ENCODE measurements at places on chromosomes 7 and 10. TPM values are rescaled to one million over a fixed set of nuclear protein-coding genes. Genes with fewer than 3 reads are reported as not detected.

DNA sequence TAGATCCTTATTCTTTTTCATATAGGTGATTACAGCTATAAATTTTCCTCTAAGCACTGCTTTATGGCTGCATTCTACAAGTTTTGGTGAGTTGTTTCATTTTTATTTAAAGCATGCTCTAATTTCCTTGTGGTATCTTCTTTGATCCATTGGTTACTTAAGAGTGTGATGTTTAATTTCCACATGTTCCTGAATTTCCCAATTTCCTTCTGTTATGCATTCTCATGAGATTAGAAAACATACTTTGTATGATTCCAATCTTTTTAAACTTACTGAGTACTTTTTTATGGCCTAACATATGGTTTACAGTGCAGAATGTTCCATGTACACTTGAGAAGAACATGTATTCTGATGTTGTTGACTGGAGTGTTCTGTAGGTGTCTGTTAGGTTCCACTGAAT is 53.4 kb downstream of the MYL10 start:
- DNase-seq: no peak

GRCh38 chr7:132603220-132603833 is 27.1 kb upstream of the PLXNA4 start:
- no peak for DNase-seq

- DNase-seq: no peak
Measured at GRCh38 chr7:157721468-157722136, 384.8 kb downstream of the DNAJB6 start.

DNA sequence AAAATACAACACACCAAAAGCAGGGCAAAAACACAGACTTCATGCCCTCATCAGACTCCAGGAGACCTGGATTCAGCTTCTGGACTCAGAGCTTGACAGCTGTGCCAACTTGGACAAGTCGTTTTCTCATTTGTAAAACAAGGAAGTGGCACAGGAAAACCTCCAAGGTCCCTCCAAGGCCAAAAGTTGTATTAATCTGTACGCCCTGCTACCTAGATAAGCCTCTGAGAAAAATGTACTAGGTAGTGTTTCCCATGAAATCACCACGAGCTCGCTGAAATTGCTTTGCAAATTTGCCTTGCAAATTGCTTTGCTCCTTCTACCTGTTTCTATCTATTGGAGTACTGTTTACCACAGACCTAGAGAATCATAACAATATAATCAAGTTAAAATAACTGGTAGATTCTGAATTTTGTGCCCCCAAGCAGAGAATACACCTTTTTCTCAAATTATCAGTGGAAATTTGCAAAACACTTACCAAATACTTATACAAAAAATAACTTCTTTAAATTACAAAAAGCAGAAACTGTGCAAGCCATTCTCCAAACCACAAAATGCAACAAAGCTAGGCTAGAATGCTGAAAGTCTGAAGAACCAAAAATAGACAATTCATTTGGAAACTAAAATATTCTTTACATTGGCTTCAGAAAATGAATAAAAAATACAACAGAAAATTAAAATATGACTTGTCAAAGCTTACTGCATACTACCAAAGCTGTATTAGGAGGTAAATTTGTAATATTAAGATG is 158.1 kb upstream of the CHST15 start:
- no peak for DNase-seq

Gene PSMC2
- 119 TPM for polyA plus RNA-seq

Gene ELAPOR2
- 8.3 TPM for polyA plus RNA-seq

Gene SPDYE1
- 0.40 TPM for polyA plus RNA-seq
